ENCODE measurements at places on chromosomes 11 and 22.

DNA sequence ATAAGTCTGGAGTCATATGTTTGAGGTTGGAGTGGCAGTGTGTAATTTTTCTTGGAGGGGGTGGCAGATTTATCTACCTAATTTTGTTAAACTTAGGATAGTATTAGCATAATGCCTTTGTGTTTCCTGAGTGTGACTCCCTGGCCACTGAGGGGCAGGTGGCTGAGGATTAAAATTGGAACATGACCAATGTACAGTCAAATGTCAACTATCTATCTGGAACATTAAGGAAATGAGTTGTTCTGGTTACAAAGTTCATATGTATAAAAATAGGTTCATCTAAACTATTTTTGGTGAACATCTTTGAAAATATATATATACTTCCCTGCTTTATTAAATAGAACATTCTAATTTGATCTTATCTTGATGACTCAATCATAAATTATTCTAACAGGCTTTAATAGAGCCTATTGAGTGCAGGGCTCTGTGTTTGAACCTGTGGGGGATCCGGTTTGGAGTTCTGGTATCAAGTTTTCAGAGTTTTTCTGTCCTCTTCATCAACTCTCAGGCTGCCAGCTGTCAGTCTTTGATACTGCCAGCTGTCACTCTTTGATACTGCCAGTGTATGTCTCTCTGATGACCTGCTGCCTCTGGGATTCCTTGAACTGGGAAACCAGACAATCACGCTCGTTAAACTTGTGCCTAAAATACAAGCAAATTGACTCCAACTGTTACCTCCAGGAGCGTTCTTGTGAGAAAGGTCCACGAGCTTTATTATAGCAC is 309.6 kb downstream of the METTL15 start:
- DNase-seq = no peak

GRCh38 chr11:130522284-130522961 is 74.0 kb downstream of the ADAMTS15 start:
- no peak for DNase-seq

DNA sequence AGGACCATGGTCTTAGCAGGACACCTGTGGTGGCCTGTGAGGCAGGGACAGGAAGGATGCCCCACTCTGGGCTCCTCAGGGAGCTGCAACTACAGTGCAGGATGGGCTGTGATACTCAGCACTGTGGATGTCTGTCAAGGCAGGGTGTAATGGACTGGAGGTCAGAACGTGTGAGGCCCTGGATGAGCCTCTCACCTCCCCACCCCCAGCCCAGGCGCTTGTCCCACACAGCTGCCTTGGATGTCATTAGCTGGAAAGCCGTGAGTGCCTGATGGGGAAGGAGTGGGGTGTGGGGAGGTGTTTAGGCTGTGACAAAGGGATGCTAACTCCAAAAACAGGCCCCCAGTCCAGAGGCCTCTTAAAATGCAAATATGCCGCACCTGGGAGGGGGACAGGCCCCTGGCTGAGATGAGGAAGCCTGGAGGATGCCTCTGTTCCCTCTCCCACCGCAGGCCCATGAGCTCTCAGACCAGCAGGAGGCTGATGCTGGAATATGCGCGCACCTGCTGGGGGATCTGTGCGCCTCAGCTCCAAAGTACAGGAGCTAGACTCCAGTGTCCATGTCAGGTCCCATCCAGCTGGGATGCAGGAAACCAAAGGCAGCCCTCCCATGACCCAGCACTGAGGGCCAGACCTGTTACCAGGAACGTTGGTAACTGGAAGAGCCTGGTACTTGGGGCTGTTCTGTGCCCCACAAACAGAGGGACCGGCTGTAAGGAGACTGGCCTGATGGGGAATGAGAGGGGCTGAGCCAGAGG is 25.1 kb downstream of the RSPH14 start:
- no peak for DNase-seq

DNA sequence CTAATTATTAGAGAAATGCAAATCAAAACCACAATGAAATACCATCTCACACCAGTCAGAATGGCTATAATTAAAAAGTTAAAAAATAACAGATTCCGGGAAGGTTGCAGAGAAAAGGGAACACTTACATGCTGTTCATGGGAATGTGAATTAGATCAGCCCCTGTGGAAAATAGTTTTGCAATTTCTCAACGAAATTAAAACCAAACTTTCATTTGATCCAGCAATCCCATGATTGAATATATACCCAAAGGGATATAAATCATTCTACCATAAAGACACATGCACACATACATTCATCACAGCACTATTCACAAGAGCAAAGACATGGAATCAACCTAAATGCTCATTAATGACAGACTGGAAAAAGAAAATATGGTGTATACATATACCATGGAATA is 32.5 kb downstream of the NOX4 start:
- DNase-seq = no peak

DNA sequence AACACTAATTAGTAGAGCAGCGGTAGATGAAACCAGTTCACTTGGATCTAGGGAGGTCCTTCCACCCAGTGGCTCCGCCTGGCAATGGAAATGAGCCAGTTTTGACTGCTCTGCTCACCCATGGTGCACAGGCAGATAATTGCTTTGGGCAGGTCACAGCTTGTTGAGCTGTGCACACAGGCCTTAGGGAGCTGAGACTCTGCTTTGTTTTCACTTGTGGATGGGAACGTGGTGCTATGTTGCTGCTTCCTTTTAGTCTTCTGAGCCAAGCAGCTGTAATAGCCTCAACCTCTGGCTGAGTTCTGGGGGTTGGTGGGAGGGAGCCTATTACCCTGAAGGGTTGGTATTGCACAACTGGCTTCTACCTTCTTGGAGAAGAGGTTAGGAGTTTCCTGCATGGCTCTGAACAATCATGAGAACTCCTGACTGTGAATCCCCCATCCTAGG is 262.3 kb upstream of the MTNR1B start:
- DNase-seq = no peak

All from activated CD8-positive, alpha-beta memory T cell treated with anti-CD3 and anti-CD28 coated beads for 24 hours (primary cell).